Naive thymus-derived CD4-positive, alpha-beta T cell (primary cell): ENCODE measurements at places on chromosomes 4 and X.

DNA sequence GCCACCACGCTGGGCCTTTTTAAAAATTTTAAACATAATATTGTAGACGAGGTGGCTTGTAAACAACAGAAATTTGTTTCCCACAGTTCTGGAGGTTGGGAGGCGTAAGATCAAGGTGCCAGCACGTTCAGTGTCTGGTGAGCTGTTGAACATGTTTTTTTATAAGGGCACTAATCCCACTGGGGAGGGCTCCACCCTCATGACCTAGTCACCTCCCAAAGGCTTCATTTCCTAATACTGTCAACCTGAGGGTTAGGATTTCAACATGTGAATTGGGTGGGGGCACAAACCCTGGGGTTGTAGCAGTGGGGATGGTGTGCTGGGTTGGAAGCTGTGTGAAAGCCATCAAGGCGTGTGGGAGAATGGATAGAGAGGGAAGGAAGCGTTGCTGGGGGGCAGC is 27.6 kb downstream of the TBC1D14 start:
- DNase-seq: no peak

DNA sequence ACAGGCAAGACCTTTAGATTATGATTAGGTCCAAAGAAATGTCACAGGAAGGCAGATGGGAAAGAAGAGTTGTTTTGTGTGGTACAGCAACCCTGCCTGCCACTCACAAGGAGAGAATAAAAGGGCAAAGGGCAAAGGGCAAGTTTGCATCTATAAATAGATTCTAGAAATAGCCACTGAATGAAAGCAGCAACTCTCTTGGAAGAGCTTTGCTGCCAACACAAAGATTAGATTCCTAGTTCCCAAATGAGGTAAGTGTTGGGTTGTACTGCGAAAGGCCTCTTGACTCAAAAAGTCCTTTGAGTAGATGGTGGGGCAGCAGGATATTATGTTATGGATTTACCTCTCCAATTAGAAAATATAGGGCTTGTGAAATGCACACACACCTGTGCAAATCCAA is 61.2 kb downstream of the MOSPD2 start:
- DNase-seq: no peak

- no peak for DNase-seq
These were observed 531.9 kb downstream of the PCDH18 start for GRCh38 chr4:137000432-137000831.

DNA sequence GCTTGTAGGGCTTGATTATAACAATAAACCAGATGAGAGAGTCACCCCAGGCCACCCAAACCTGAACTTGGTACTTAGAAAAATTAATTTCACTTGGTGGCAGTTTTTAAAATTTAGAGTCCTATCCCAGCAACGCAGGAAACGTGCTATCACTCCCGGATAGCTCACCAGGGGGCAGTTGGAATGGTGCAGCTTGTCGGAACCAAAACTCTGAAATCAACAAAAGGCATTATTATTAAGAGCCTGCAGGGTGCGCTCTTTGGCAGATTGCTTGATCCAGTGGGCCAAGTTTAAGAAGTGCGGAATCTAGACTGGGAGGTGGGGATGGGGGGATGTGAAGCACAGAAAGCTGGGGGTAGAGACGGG is 2.4 kb downstream of the FRAS1 start:
- DNase-seq: no peak

GRCh38 chrX:56462389-56462788 is 101.0 kb upstream of the UBQLN2 start:
- no peak for DNase-seq
